Vagina (tissue), 2 donors: ENCODE measurements at places on chromosomes 12 and 14.

GRCh38 chr14:23112359-23113178 is 6.5 kb downstream of the CEBPE start:
- no peak for DNase-seq

DNA sequence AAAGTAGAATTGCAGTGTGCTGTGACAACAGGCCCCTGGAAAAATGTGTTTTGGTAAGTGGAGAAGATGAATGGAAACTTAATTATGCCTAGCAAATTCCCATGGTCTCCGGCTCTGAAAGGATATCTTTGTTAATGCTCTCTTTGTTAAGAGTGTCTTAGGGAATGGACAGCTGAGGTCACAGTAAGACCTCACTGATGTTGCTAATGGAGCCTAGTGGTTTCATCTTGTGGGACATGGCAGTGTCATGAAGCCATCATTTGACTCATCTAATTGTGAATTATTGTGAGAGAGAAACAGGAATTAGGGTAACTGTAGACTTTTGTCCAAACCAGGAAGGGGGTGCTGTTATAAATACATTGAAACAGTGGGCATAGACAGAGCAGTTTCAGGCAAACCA is 330.3 kb downstream of the TMTC2 start:
- DNase-seq: no peak

DNA sequence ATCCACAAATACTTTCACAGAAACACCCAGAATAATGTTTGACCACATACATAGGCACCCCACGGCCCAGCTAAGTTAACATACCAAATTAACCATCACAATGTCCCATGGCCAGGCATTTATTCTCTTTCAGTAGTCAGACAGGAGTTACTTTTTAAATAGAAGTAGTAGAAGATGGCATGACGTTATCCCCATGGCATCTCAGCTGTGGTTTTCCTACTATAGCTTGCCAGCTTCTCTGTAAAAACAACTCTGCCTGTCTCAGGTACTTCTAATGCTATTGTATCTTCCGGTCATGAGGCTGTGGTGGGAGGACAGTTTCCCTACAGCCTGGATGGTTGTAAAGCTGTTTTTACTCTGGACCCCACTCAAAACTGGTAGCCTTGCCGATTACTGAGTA is 19.3 kb downstream of the CTSG start:
- DNase-seq: no peak

DNA sequence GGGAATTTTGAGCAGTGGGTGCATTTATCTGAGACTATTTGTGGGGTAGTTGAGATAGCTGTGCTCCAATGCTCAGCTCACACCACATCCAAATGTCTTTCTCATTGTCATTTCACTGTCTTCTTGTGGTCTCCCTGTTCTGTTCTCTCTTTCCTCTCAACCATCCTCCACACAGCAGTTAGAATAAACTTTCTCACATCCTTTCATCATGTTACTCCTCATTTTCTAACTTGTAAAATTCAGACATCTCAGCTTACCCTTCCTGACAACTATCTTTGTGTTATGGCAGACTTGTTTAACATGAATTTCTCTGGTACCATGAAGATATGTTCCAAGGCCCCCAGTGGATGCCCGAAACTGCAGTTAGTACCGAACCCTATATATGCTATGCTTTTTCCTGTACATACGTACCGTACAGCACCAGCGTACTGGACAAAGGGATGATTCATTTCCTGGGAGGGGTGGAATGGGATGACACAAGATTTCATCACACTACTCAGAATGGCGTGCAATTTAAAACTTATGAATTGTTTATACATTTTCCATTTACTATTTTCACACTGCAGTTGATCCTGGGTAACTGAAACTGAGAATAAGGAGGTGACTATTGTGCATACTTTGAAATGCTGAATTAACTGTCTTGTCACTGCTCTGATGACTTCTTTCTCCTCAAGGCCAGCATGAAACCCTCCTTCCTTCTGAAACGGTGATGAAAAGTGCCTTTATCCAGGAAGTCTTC is 177.1 kb upstream of the SLC38A2 start:
- no peak for DNase-seq

GRCh38 chr12:26031318-26031717 is 72.8 kb downstream of the RASSF8 start:
- DNase-seq: no peak

DNA sequence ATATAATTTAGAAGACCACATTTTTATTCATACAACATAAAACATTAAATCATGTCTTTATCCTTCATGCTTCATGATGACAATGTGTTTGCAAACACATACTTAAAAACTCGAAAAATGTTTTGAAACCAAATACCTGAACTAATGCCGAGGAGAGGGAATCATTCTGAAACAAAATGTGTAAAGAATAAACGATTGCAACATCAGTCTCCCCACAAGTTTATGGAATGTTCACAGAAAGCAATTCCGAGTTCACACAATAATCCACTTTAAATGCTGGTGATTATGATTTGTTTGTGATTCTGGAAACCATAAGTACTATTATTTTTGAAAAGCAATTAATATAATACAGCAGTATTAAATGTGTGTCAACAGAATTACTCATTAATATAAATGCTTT is 84.5 kb upstream of the PDZRN4 start:
- DNase-seq: no peak

DNA sequence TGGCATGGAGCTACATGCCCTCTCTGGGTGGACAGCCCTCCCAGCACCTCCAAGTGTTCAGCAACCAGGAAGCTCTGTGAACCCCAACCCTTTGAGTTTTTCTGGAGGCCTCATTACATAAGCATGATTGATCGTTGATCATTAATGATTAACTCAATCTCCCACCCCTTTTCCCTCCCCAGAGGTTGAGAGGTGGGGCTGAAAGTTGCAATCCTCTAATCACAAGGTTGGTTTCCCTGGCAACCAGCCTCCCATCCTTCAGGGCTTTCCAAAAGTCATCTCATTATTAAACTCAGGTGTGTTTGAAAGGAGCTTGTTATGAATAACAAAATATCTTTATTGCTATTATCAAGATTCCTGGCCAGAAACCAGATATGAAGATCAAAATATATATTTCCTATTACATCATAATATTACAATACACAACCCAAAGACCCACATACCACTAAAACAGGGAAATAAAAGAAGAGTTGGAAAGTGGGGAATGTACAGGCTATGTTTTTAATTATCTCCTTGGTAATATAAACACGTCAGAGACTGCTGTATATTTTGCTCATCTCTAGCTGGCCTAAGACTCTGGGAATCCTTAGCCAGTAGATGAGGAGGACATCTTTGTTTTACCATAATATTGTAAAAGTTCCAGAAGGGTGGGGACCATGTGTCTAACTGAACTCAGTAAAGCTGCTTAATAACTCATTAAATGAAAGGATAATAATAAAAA is 73.6 kb downstream of the SSPN start:
- DNase-seq: no peak

- DNase-seq: no peak
These were observed 17.6 kb upstream of the ZFP36L1 start for GRCh38 chr14:68810173-68811153.

- DNase-seq: no peak
These were observed 2.3 kb upstream of the GPR162 start for GRCh38 chr12:6819106-6820030.

DNA sequence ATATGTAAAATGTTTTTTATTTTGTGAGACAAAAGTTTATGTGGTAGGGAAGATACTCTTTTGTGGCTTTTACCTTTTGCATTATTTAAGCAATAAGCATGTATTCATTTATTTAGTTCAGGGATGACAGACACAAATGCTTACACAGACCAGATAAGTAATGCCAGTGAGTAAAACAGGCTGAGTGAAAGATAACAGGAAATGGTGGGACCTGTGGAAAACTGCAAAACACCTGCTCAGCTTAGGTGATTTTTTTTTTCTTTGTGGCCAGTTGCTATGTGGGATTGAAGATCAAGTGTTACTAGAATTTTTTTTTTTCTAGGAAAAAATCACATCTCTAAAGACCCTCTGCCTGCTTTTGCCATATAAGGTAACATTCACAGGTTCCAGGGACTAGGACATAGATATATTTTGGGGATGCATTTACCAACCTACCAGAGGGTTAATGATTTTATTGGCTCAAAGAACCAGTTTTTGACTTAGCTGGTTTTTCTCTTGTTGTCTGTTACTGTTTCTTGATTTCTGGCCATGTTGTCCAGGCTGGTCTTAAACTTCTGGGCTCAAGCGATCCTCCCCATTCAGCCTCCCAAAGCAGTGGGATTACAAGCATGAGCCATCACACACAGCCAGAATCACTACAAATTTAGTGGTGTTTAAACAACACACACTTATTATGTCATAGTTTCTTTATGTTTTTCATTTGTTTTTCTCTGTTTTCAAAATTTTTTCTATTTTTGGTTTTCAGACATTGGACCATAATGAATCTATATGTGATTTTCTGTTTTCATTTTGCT is 9.8 kb downstream of the PSMA6 start:
- DNase-seq: no peak

- no peak for DNase-seq
These were observed 58.4 kb downstream of the PTHLH start for GRCh38 chr12:27913999-27914614.

DNA sequence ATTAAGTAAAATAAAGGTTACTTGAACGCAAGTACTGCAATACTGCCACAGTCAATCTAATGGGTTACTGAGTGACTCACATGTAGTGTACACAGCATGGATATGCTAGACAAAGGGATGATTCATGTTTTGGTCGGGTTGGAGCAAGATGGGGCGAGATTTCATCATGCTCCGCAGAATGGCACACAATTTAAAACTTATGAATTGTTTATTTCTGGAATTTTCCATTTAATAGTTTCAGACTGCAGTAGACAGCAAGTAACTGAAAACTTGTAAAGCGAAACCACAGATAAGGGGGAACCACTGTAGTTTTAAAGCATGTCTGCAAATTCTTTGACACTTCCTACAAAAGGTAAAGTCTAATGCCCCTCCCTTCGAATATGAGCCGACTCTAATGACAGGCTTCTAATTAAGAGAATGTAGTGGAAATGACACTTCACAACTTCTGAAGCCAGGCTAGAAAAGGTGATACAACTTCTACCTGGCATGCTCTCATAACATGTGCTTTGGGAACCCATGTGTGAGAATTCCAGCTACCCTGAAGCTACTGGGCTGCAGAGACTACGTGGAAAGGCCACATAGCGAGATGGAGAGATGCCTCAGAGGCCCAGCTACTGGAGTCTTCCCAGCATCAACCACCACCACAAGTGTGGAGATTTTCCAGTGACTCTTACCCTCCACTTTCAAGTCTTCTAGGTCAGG is 13.9 kb upstream of the TCP11L2 start:
- no peak for DNase-seq

DNA sequence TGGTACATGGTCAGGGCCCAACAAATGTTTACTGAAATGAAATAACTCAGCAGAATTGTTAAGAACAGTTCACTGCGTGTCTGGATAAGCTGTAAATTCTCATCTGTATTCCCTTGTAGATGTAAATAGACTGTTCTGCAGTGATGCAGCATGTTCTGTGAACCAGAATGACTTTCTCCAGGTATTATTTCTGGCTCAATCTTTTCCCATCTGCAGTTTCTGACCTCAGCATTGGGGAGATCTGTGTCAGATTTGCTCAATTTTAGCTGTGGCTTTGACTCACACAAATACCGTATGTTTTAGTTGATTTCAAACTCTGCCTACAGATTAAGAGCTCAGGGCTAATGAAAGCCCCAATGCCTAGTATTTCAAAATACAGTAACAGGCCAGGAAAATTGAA is 49.2 kb upstream of the DICER1 start:
- DNase-seq: no peak

DNA sequence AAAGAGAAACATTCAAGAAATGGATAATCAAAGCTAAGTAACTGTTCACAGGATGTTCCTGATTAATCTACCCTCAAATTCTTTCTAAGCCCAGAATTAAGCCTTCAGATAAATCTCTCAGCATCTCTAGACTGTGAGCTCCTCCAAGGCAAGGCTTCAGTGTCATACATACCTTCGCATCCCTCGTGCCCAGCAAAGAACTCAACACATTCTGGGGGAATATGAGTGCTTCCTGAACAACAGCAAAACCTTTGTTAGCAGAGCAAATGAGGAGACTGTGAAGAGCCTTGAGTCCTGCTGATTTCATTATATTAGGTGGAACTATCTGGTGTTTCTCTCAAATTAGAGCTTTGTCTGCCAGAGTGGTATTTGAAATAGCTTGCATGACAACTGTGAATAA is 401.8 kb upstream of the TMPO start:
- no peak for DNase-seq

- DNase-seq: no peak
These were observed 253.7 kb downstream of the SLC6A15 start for GRCh38 chr12:84658877-84659276.

- DNase-seq: no peak
These were observed 5.7 kb downstream of the PRKAB1 start for GRCh38 chr12:119673634-119674033.

DNA sequence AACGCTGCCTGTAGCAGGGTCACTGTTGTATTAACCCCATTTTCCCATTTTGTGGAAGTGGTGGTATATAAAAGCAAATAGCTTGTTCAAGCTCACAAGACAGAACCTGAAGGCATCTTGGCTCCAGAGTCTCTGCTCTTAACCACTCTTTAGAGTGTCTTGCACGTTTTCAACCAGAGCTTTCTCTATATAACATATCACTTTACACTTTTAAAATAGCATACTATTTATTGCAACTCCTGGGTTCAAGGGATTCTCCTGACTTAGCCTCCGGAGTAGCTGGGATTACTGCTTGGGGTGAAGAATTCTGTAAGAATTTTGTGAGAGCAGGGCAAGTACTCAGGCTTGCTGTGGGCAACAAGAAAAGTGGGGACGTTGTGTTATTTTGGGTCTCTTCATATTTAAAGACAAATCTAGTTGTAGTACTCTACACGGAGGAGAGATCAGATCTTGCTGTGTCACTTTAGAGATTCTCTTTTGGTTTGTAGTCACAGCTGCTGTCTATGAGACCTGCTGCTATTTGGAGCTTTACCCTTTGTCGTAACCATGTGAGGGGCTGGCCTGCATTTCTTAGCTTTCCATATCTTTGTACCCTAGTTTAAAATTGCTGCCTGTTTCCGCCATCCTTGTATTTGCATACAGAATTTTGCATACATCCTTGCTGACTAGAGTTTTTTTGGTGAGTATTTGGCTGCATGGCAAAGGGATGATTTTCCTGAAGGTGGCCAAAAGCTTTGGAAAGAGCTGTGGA is 40.7 kb downstream of the WDR20 start:
- DNase-seq: no peak

GRCh38 chr14:68404652-68405183 is 388.1 kb downstream of the ZFP36L1 start:
- DNase-seq: no peak

DNA sequence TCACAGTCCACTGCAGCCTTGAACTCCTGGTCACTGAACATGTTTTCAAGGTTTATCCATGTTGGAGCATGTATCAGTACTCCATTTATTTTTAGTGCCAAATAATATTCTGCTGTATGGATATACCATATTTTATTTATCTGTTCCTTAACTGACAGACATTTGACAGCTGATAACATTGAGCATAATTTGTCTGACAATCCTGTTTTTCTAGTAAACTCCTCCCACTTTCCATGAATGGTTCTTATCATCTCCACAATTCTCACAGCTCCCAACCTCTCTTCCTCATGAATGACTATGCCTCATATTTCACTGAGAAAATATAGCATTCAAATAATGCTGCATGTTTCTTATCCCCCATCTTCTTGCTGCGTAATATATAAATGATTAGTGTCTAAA is 33.3 kb downstream of the COCH start:
- no peak for DNase-seq
